ENCODE measurements at places on chromosomes 7 and 10. TPM values are rescaled to one million over a fixed set of nuclear protein-coding genes. Genes with fewer than 3 reads are reported as not detected.

ANKRD30A gene
- not detected for total RNA-seq

OR9A2 gene
- total RNA-seq = not detected

GPR141 gene
- total RNA-seq = not detected

PTPRZ1 gene
- 0.04 TPM for total RNA-seq

DNA sequence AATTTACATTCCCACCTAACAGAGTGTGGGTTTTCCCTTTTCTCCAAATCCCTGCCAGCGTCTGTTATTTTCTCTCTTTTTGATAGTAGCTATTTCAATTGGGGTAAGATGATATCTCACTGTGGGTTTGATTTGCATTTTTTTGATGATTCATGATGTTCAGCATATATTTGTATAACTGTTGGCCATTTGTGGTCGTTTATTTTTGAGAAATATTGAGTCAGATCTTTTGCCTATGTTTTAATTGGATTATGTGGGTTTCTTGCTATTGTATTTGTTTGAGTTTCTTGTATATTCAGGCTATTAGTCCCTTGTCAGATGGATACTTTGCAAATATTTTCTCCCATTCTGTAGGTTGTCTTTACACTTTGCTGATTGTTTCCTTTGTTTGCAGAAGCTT is 193.8 kb downstream of the ABCA13 start:
- DNase-seq = no peak

GRCh38 chr10:132826524-132827422 is 40.8 kb upstream of the NKX6-2 start:
- no peak for DNase-seq

- DNase-seq = no peak
These were observed 224.3 kb upstream of the IGFBP3 start for GRCh38 chr7:46145412-46145811.

- peak; percentile 56 for DNase-seq
These were observed 34.4 kb upstream of the SLF2 start for GRCh38 chr10:100878291-100878910.

DNA sequence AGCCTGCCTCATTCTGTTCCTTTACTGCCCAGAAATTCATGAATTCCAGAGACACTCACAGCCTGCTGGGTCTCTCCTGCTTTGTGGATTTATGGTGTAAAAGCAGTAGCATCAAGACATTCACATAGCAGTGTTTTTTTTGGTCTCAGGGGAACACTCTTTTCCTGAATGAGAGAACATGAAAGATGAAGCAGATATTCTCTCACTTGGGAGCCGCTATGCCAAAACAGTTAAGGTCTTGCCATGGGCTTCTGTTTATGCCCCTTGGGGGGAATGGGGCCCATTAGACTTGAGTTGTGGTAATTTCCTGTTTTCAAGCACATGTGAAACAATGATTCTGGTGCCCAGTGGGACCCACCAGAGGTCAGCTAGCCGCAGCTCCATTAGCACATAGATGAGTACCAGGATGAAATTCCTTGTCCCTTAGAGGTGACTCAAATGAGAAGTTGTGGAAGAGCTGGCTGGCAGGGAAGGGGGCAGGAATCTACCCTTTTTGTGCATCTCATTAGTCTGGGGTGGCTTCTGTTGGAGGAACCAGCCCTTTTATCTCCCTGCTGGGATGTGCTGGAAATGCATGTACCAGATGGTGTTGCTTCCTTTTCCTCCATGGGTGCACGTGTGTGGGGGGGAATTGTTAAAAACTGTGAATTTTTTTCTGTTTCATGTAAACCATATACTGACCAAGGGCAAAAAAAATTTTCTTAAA is 13.3 kb downstream of the BMPER start:
- no peak for DNase-seq

DNA sequence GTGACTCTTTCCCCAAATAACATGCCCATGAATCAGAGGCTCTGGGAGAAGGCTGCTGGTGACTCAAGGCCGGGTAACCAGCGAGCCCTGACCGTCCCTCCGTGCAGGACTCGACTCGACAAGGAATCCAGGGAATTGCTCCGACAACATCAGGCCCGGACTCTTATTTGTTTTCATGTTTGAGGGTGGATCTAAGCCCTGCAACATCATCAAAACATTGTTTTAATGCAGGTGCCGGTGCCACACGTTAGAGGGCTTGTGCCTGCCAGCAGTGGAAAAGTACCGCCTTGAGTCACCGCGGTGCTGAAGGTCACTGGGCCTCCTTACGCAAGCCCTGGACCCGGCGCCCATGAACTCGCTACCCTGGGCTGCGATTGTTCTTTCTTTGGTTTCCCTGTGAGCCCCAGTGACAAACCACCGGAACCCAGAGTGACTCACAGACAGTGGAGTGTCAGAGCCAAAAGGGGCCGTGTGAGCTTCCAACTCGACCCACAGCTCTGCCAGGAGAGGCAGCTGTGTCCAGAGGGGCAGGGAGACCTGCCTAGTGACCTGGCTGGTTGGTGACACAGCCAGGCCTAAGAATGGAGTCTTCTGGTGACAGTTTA is 139.4 kb upstream of the SHH start:
- no peak for DNase-seq

GRCh38 chr10:11446864-11447263 is 164.6 kb downstream of the USP6NL start:
- no peak for DNase-seq

DNA sequence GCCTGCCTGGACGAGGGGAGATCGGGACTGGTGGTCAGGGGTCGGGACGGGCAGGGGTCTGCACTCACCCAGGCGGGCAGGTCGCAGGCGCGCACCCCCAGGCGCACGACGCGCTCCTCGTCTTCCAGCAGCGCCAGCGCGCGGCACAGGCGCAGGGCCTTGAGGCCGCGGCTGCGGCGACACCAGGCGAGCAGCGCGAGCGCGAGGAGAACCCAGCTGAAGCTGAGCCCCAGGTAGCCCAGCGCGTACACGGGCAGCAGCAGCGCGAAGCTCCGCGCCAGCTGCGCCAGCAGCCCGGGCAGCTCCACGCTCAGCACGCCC is 328 bp downstream of the ESYT2 start:
- no peak for DNase-seq

DNA sequence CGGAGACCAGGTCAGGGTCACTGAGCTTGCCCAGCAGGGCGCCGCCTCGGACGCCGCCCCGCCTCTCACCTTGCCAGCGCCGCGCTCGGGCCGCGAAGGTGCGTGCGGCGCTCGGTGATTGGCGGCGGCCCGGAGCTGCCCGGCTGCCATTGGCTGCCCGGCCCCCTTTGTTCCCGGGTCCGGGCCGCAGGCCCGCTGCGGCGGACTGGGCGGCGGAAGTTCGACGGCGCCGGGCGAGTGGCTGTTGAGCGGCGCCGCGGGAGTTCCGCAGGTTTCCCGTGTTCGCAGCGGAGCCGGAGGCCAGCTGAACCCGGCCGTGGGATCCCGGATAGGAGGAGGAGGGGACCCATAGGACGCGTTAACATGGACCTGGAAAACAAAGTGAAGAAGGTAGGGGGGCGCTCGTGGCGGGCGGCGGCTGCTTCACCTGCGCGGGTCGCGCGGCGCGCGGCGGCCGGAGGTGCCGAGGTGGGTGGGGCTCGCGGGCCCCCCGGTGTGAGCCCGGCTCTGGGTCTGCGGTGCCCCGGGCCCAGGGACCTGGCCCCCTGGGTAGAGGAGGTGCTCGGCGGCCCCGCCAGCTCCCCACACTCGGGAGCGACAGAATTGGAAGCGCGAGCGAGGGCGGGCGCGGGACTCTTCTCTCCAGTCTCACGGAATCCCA is at the start of gene TES:
TSS of gene TES (plus strand) at position 195 of the 661 bp plus-strand sequence. CDS start at position 364, 169 bp downstream.
- peak; percentile 97 for DNase-seq

DNA sequence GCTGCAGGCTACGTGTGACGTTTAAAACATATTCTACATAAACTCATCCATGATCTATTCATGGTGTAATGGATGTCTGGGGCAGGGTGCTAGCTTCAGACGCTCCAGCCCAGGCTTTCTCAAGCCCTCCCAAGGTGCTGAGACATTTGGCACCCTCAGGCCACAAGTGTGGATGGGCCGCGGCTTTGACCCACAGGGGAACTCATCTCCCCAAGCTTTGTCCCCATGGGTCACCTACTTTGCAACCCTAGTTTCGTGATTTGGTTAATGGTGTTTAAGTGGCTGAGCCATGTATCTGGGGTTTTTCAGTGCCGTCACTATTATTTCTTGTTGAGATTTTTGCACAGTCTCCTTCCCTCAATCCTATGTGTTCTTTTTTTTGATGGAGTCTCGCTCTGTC is 66.0 kb downstream of the GRK5 start:
- no peak for DNase-seq

DNA sequence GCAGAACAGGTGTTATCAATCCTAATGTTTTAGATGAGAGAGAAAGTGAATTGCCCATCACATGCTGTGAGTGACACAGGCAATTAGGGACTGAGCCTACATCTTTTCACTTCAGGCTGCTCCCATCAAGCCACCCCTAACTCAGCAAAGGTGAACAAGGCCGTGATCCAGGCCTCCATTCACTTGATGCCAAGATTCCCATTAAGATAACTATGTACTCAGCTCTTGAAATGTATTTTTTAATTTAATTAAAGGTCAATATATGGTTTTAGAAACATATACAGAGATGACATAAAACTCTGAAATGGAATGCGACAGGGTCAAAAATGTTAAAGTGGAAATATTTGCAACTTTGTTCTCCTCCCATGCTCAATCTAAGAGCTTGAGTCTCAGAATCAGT is 27.9 kb upstream of the UBE2H start:
- no peak for DNase-seq

DNA sequence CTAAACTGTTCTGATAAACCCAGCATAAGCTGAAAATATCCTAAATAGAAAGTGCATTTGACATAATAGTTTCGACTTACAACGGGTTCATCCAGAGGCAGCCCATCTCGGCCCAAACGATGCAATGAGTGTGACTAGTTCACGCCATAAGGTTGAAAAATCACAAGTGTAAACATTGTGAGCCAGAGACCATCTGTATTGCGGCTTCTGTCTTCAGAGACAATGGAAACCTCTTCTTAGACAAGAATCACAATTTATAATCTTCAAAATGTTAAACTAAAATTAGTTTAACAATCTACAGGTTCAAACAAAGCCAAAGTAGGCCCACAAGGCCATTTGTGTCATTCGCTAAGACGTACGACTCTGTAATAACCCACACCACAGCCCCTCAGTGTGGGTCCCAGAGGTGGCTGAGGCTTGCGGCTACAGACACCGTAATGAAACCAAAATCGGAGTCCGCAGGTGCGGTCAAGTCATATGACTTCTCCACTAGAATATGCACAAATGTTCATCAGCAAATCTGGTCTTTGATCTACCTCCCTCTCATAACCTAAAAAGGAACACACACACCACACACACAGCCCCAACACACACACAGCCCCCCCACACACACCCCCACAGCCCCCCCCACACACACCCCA is 81.8 kb downstream of the DIP2C start:
- DNase-seq = no peak

- DNase-seq = no peak
These were observed 125.9 kb upstream of the NOBOX start for GRCh38 chr7:144529269-144529926.

DNA sequence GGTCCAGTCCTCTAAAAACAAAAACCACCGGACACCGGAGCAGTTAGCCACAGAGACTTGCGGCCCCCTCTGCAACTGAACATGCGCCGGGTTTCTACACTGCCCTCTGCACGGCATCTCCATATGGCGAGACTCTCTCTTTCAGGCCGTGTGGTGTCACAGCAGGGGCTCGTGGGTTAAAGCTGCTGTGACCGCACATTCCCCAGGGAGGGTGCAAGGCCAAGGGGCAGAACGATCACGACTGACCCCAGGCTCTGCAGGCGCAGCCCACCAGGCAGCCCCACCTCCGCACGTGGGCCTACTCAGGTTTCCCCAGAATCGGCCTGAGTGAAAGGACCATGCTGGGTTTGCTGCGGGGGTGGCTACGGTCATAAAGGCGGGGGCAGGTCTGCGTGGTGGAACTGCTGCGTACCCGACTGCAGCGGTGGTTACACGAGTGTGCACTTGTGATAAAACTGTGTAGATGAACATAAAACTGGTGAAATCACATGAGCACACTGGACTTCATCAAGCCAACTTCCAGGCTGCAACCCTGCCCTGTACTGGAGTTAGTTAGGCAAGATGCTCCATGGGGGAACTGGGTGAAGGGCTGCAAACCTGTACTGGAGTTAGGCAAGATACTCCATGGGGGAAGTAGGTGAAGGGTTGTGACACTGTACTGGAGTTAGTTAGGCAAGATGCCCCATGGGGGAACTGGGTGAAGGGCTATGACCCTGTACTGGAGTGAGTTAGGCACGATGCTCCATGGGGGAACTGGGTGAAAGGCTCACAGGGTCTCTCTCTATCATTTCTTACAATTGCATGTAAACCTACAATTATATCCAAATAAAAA is 81.4 kb upstream of the PPP2R2D start:
- no peak for DNase-seq

DNA sequence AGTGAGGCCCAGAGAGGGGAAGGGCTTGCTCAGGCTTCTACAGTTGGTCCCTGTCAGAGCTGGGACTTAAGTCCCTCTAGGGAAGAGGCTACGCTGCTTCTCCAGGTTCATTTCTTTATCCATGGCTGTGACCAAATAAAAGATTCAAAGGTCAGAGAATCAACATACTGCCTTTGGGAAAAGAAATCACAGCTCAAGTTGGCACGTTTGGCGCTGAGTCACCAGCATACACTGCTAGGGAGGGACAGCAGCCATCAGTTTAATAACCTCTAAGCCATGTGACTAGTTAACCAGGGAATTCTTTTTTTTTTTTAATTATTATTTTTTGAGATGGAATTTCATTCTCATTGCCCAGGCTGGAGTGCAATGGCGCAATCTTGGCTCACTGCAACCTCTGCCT is 28.4 kb upstream of the CRHR2 start:
- no peak for DNase-seq

DNA sequence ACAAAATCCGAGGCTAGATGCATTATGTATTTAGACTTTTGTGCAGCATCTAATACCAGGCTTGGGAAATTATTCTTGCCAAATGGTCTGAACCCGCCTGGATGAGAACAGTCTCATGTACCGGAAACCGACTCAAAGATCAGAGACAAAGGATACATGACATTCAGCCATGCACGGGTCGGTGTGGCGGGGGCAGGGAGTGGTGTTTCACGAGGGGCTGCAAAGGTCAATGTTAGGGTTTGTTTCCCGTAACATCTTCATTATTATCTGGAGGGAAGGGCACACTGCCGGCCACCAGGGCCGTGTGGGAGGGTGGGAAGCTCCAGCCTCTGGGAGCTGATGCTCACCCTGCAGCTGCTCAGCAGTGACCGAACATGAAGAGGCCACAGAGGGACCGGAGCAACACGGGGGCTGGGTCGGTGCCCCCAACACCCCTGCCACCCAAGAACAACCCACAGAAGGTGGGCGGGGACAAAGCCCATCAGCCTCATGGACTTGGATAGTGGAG is 23.1 kb downstream of the CNPY1 start:
- no peak for DNase-seq

- DNase-seq = no peak
These were observed 49.8 kb upstream of the FHIP2A start for GRCh38 chr10:114771749-114772148.
